ENCODE measurements at places on chromosomes 12 and 14. TPM values are rescaled to one million over a fixed set of nuclear protein-coding genes. Genes with fewer than 3 reads are reported as not detected.

TMPRSS12 gene
- total RNA-seq = not detected

VAMP1 gene
- 4.1 TPM for total RNA-seq

SERPINA12 gene
- total RNA-seq = not detected

DAO gene
- not detected for total RNA-seq

SPIC gene
- total RNA-seq = not detected

CDKL1 gene
- total RNA-seq = 43.6 TPM

SLC35F4 gene
- total RNA-seq = not detected

RNASE3 gene
- not detected for total RNA-seq

FBXO34 gene
- 25.7 TPM for total RNA-seq

MUCL1 gene
- not detected for total RNA-seq

SLC8A3 gene
- total RNA-seq = 0.42 TPM

RNASE7 gene
- not detected for total RNA-seq

HEATR5A gene
- total RNA-seq = 40.1 TPM

Data from dermis blood vessel endothelial cell (primary cell).